ENCODE measurements at places on chromosomes 11 and 22. TPM values are rescaled to one million over a fixed set of nuclear protein-coding genes. Genes with fewer than 3 reads are reported as not detected.

Gene SYT13
- total RNA-seq: 0.14 TPM

Gene MYOD1
- 0.38 TPM for total RNA-seq

Gene USP2
- 0.19 TPM for total RNA-seq

Gene MS4A7
- 13.4 TPM for total RNA-seq

Gene C1QTNF4
- 1.3 TPM for total RNA-seq

Gene KCNJ1
- 0.19 TPM for total RNA-seq

Gene CNGA4
- total RNA-seq: 0.05 TPM

Gene ASCL2
- total RNA-seq: 2.5 TPM

Gene OR8D4
- not detected for total RNA-seq

Gene SPON1
- total RNA-seq: 3.6 TPM
